ENCODE measurements at places on chromosomes 12 and 14.

DNA sequence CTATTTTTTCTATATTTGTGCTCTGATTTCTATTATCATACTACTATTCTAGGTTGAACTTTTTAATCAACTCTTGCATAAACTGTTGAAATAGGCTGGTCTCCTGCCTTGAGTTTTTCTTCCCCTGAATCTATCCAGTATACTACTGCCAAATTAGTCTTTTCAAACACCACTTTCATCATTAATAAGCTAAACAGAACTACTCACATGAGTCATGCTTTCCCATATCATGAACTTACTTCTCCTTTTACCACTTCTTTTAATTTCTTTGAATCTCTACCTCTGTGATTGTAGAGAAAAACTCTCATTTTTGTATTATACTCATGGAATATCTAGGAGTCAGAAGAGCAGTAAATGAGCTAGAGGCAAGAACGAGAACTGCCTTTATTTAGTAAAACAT is 340.3 kb upstream of the PDE3A start:
- DNase-seq = no peak

- DNase-seq = peak; percentile 18
Observed at GRCh38 chr12:102883204-102883799, 33.7 kb downstream of the PAH start.

DNA sequence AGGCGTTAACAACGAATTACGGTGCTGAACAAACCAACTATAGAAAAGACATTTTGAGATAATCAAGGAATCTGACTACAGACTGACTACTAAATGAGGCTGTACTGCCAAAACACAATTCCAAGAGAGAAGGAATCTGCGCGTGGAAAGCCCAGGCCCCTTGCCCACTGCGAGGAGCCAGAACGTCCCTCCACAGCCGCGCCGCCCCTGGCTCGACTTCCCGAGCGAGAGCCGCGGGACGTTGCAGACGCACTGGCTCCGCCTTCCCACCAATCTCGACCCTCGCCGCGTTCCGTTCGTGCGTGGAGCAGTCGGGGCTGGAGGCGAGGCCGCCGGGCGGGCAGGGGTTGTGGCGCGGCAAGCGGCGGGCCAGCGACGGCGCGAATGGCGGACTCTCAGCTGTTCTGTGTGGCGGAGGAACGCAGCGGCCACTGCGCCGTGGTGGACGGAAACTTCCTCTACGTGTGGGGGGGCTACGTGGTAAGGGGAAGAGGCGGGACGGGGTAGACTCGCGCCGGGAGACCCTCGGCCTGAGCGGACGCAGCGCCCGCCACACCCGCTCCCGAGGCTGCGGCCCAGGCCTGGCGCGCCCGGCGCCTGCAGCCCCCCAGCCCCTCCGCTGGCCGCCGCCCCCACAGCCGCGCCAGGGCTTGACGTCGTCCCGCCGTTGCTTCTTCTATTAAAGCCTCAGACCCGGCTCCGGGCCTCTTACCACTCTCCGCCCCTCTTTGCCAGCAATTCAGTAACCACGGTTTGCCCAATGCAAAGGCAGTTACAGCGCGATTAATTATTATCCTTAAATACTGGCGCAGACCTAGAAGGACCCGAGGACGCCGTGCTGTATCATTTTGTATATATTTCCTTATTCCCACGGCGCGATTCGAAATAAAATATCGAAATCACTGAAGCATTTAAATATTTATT is at the start of gene KLHDC1:
Gene KLHDC1, plus strand, starts transcription at position 310 of the 924 bp plus-strand sequence. Its CDS starts 75 bp downstream, at position 385.
- DNase-seq = peak; percentile 66

DNA sequence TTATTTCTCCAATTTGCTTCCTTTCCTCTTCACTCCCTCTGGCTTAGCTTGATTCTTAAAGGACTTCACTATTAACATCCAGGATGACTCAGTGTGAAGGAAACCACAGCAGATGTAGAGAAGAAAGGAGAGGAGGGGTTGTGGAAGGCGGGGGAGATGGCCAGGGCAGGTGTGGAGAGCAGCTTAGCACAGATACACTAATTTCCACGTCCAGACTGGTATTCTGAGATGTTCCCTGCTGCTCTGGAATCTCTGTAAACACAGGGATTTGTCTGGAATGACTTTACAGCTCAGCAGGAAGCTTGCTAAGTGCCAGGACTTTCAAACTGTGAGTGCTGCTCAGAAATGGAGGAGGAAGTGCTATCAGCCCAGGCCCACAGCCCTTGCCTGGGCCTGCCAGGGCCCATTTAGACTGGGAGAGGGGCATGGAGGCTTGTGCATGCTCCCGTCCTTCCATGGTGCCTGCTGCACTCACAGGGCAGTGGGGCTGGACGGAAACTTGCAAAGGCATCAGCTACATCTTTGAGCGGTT is 202.5 kb upstream of the DDHD1 start:
- no peak for DNase-seq

DNA sequence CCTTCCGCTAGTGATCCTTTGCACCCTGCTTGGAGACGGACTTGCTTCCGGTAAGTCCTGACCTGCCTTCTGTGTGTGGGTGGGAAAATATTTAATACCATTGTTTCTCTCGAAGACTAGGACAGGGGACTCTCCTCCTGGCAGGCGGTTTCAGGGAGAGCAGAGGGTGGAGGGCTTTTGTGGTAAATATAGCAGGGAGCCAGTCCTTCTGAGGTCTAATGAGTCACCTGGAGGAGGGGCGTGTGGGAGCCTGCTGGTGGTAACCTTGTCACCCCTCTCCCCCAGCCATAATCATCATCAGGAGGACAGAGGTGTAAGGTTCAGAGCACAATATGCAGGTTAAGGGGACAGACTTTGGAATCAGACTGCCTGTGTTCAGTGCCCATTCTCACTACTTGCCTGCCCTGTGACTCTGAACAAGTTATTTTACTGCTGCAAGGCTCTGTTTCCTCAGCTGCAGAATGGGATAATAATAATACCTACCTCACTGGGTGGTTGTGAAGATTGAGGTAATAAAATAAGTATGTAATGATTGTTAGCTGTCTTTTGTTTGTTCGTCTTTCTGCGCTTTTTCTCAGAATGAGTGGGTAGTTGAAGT is 47.4 kb downstream of the SUSD6 start:
- no peak for DNase-seq

- DNase-seq = no peak
Observed at GRCh38 chr12:112916270-112916669, 9.5 kb downstream of the OAS1 start.

DNA sequence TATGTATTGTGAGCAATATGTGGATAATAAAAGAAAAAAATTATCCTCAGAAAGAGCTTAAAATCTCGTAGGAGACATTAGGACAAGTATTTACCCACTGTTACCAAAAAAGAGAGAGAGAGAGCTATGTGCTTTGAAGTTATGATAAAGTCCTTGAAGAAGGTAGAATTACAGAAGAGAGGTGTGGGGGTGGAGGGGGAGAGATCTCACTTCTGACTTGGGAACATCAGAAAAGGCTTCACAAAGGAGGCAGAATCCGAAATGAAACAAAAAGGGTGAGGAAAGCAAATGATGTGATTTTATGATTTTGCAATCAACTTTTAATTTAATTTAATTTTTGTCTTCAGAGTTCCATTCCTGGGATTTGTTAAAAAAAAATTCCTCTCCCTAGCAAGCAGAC is 311.8 kb upstream of the ATP2B1 start:
- DNase-seq = no peak

DNA sequence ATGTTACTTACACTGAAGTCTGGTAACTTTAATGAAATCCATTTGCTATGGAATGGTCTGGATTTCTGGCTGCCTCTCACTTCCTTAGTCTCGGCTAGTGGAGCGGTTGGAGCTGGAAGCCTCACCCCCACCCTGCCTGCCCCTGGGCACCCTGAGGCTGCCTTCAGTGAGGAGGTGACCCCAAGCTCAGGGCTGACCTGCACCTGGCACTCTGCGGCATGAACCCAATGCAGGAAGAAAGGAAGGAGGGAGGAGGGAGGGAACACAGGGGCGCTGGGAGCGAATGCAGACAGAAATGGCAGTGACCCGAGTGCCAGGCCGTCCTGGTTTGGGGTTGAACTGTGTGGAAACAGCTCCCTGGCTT is 353.1 kb downstream of the TMEM121 start:
- DNase-seq = no peak

DNA sequence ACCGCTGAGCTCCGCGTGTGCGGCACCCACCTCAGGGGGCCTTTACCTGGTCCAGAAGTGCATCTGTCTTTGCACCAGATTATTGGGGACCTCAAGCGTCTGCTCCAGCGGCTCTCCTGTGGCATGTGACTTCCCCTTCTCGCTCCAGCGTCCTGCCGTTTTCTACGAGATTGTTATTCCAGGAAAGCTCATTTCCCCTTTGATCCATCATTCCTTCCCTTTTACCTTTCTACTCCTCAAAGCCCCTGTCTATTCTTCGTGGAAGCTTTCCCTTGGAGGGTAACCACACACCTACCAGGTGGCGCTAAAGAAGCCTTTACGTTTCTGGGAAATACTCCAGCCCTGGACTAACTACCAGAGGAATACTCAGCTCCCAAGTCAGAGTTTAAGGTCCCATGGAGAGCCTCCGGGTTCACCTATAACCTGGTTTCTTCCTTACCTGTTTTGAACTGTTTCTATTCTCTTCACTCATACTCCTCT is 1.5 kb downstream of the FKBP4 start:
- no peak for DNase-seq

- no peak for DNase-seq
Observed at GRCh38 chr12:121849665-121850064, 9.0 kb downstream of the HPD start.

DNA sequence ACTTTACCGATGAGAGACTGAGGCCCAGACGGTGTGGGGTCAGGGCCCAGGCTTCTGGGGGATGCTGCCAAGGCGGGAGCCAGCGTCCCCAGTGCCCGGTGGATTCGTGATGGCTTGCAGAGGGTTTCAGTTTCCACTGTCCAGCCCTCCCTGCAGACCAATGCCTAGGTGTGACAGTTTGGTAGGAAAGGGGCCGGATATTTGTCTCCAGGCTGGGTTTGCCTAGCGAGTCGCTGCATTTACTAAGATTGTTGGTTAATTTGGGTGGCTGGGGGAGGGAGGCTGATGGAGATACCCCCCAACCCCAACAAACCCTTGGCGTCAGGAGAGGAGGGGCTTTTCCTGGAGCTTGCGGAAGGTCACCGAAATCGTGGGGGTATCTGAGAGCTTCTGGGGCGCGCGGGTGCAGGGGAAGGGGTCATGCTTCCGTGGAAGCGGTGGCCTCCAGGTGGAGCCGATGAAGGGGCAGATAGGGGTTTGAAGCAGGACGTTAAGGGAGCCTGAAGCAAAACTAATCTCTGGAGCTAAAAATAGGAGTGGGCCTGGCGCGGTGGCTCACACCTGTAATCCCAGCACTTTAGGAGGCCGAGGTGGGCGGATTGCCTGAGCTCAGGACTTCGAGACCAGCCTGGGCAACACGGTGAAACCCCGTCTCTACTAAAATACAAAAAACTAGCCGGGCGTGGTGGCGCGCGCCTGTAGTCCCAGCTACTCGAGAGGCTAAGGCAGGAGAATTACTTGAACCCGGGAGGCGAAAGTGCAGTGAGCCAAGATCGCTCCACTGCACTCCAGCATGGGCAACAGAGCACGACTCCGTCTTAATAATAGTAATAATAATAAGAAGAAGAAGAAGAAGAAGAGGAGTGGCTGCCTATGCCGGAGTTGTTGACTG is 1.1 kb upstream of the CDC42BPB start:
- DNase-seq = no peak

GRCh38 chr12:12083688-12084087 is 12.9 kb downstream of the BCL2L14 start:
- DNase-seq = no peak

GRCh38 chr12:63045020-63045860 is 105.8 kb downstream of the AVPR1A start:
- no peak for DNase-seq

- DNase-seq = peak; percentile 77
Observed at GRCh38 chr12:48814262-48815125, 3.8 kb upstream of the CACNB3 start.

DNA sequence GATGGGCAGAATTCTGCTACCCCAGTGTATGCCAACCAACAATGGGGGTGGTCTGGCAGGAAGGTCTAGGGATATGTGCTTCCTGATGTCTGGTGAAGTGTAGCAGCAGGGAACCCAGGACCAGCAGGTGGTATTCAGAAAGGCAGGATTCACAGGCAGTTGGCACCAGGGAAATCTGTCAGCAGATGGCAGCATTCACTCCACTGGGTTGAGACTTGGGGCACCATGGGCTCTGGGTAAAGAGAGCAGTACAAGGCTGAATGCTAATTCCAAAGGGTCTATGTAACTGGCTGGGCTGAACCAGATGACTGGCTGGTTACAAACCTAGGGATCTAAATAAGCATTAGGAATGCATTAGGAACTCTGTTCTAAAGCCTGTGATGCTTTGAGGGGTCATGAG is 466.9 kb upstream of the STXBP6 start:
- DNase-seq = no peak

- no peak for DNase-seq
Observed at GRCh38 chr14:24954700-24955037, 95.3 kb downstream of the STXBP6 start.

- no peak for DNase-seq
Observed at GRCh38 chr12:89593233-89593632, 67.4 kb upstream of the POC1B start.

DNA sequence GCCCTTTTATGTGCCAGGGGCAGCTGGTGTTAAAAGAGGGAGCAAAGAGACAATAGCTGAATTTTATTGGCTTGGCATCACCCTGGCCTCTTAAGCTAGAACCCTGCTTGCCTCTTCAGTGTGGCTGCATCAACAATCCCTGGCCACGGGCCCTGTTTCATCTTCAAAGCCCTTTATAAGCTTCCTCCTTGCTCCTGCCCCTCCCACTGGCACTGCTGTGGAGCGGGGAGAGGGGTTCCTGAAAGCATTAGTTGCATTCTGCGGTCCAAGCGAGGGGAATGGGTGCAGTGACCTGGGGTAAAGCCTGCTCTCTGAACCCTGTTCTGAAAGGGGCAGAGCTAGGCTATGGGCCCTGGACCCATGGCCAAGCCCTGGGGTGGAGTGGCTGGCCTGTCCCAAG is 220 bp upstream of the KRT83 start:
- DNase-seq = no peak

Data from stimulated activated CD4-positive, alpha-beta T cell treated with anti-CD3 and anti-CD28 coated beads, Interleukin-4, amount 100 ng/mL, for 48 hours (primary cell).